Osteoblast (primary cell): ENCODE measurements at places on chromosomes 16 and 17. TPM values are rescaled to one million over a fixed set of nuclear protein-coding genes. Genes with fewer than 3 reads are reported as not detected.
A peak's percentile ranks its signal among the peaks of the same experiment; 100 is the strongest.

- DNase-seq, result peak; percentile 94
Measured at GRCh38 chr16:84795329-84796053, 24.3 kb upstream of the CRISPLD2 start.

- DNase-seq, result no peak
Measured at GRCh38 chr17:64173646-64174045, 43.7 kb upstream of the ERN1 start.

GRCh38 chr17:39573447-39574298 lies 34.0 kb downstream of the NEUROD2 start:
- DNase-seq, result peak; percentile 97

The TNFRSF13B gene
- total RNA-seq, result not detected in 2 replicates

The OR3A3 gene
- total RNA-seq, result not detected in 2 replicates
